Effector CD4-positive, alpha-beta T cell (primary cell): ENCODE measurements at places on chromosomes 12 and 14.

DNA sequence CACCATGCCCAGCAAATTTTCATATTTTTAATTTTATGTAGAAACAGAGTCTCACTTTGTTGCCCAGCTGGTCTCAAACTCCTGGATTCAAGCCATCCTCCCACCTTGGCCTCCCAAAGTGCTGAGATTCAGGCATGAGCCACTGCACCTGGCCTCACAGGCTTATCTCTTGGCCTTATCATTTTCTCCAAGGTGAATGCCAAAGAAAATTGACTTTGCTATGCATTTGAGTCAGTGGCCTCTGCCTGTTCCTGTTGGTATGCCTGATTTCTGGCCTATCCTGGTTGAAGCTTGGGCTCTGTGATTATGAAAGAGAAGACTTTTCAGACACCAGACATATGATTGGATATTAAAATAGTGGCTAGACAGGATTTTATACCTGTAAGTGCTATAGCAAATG lies 34.2 kb downstream of the MANSC1 start:
- no peak for DNase-seq

- no peak for DNase-seq
Observed at GRCh38 chr12:104130760-104131159, 7.2 kb downstream of the NFYB start.

GRCh38 chr14:79855789-79856188 lies 355.5 kb downstream of the DIO2 start:
- no peak for DNase-seq

- no peak for DNase-seq
Observed at GRCh38 chr14:38944691-38945090, 158.3 kb downstream of the SEC23A start.

- DNase-seq: peak; percentile 36
Observed at GRCh38 chr14:64707661-64708060, 3.4 kb downstream of the PLEKHG3 start.

DNA sequence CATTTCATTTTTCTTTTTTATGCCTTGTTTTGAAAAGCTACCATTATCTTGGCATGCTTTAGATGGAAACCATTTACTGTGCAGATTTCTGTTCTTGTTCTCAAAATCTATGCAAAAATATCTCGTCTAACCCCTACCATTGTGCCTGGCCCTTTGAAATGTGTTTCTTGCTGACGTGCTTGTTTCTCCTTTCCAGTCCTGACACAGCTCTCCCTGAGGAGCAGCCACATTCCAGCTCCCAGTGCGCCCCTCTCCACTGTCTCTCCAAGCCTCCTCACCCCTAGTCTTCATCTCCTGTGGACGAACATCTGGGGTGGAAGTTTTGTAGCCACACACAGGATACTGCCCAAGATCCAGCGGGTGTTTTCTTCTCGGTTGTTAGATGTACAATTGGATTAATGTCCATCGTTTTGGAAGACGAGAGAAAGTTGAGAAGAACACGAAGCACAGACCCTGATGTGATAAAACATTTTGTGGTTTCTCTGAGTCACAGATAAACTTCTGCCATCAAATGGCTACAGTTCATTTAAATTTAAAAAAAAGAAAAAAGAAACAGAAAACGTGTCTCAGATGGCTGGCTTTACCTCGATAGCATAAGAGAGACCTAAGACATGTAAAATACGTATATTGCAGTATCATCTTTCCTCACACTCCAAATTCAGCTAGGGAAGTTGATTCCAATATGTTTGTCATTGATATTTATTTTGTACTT lies 21.9 kb upstream of the FGD4 start:
- no peak for DNase-seq

DNA sequence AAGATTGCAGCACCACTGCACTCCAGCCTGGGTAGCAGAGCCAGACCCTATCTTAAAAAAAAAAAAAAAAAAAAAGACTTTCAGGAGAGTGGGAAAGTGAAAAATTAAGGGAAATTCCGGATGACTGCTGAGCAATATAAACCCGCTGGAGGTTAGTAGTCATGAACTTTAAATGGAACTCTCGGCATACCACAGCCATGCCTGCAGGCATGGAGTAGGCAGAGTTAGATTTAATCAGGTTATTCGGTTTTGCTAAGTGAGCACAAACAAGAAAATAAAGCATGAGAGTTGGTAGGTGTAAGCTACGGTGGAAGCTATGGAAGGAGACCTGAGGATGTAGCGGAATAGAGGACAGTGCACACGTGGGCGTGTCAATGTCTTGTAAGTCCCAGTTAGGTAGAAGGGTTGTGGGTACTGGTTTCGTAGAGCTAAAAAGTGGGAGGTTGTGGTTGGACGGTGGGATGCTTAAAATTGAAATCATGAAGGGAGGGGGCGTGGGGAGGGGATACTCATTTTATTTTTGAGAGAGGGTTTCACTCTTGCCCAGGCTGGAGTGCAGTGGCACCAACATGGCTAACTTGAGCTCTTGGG lies 11.8 kb upstream of the TUBA1C start:
- no peak for DNase-seq

GRCh38 chr14:75979071-75979571 lies 2.7 kb downstream of the TGFB3 start:
- no peak for DNase-seq

DNA sequence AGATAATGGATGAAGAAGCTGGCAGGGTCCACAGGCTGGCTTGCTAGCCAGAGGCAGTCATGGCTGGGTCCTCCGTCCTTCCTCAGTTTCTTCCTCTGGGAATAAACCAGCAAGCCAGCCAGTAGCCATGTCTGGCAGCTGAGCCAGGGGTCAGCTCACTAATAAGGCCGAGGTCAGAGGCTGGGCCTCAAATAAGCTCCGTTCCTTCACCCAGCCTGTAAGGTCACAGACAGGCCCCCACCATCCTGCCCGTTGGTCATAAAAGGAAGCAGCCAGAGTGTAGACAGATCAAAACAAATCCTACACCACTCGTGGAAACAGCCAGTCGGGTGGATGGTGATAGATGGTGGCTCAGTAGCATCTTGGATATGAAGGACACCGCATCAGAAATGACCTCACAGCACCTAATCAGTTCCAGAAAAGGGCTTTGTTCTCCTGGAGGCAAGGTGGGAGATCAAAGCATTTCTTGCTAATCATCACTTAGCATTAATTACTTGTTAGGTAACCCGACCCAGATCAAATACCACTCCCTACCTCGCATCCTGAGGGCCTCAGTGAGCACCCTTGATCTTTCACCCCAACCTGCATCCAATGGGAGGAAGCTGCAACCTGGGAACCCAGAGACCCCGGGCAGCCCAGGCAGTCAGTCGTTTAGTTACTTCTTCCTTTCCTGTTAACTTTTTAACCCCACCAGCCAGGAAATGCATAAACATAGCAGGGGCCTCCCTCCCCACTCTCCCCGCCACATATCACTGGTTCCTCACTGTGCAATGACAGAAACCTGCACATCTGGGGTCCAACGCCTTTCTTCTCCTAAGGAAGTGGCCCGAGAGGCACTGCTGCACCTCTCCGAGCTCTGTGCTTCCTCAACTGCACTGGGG lies 90.2 kb downstream of the KDM2B start:
- DNase-seq: no peak

GRCh38 chr12:102061096-102061559 lies 663 bp downstream of the WASHC3 start:
- no peak for DNase-seq

GRCh38 chr12:32692358-32692757 lies 13.3 kb downstream of the DNM1L start:
- DNase-seq: no peak

GRCh38 chr14:57245941-57246340 lies 22.8 kb downstream of the EXOC5 start:
- DNase-seq: no peak

DNA sequence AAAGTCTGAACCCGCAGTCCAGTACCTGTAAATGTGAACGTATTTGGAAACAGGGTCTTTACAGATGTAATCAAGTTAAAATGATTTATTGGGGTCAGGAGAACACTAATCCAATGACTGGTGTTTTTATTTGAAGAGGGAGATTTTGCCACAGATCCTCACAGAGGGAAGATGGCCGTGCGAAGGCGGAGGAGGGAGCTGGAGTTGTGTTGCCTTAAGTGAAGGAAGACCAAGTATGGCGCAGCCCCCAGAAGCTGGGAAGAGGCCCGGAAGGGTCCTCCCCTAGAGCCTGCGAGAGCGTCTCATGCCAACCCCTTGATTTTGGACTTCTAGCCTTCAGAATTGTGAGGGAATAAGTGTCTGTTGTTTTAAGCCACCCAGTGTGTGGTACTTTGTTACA lies 102.8 kb upstream of the NUDT4 start:
- no peak for DNase-seq

GRCh38 chr12:80860206-80860605 lies 77.5 kb downstream of the LIN7A start:
- DNase-seq: no peak

DNA sequence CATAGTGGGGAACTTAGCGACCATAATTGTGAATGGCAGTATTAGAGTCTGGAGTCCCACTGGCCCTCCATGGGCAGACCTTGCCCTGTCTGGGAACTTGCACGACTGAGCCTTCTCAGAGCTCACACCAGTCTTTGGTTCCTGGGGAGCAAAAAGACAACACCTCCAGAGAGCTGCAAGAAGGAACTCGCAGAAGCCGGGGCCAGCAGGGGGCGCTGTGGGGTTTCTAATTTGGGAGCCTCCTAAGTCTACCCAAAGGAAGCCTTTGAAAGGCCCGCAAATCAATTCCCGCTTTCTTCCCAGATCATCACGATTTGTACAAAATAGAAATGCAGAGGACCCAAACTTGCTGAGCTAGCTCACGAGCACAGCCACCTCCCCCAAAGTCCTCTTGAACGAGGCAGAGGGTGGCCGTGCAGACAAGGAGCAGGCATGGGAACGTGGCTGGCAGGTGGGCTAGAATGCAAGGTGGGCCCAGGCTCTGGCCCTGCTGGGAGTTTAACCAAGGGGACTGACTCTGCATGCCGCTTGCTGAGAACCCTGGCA lies 46.3 kb upstream of the FBXO21 start:
- peak; percentile 64 for DNase-seq

DNA sequence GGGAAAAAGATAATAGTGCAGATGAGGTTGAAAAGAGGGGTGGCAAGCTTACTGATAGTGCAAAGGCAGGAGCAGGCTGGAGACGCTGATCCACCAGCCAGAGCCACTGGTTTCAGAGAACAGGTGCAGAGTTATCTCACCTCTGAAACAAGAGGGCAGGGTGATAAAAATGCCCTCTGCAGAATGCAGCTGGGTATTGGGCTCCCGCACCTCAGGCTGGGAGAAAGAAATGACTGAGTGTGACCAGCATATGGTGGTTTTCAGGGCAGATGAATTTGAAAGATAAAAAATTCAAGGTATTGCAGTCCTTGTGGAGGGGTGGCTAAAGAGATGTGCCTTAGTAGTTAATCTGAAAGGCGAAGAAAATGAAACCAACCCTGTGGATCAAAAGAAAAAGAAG lies 2.9 kb upstream of the TMEM30B start:
- no peak for DNase-seq

DNA sequence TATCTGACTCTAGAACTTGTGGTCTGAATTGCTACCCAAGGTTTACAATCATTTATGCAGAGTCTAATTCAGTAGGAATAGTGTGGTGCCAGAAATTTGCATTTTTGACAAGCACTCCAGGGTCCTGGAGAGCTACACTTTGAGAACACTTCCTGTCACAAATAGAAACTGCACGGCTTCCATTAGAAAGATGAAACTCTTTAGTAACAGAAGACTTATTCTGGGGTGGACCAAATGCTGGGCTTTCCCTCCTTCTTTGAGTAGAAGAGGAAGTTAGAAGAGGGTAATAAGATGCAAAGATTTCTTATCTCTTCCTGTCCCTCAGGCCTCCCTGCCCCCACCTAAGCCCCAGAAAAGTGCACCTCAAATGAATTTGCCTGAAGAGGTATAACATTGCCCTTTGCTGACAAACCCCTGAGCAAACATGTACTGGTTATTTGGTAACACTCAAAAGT lies 28.4 kb downstream of the DGLUCY start:
- no peak for DNase-seq

- DNase-seq: no peak
Observed at GRCh38 chr12:130929363-130929762, 24.3 kb upstream of the ADGRD1 start.

GRCh38 chr12:51009056-51009440 lies 17.1 kb downstream of the SLC11A2 start:
- peak; percentile 38 for DNase-seq

- DNase-seq: no peak
Observed at GRCh38 chr12:29241821-29242591, 92.9 kb downstream of the FAR2 start.

- no peak for DNase-seq
Observed at GRCh38 chr12:86826051-86826450, 569.9 kb upstream of the MGAT4C start.

DNA sequence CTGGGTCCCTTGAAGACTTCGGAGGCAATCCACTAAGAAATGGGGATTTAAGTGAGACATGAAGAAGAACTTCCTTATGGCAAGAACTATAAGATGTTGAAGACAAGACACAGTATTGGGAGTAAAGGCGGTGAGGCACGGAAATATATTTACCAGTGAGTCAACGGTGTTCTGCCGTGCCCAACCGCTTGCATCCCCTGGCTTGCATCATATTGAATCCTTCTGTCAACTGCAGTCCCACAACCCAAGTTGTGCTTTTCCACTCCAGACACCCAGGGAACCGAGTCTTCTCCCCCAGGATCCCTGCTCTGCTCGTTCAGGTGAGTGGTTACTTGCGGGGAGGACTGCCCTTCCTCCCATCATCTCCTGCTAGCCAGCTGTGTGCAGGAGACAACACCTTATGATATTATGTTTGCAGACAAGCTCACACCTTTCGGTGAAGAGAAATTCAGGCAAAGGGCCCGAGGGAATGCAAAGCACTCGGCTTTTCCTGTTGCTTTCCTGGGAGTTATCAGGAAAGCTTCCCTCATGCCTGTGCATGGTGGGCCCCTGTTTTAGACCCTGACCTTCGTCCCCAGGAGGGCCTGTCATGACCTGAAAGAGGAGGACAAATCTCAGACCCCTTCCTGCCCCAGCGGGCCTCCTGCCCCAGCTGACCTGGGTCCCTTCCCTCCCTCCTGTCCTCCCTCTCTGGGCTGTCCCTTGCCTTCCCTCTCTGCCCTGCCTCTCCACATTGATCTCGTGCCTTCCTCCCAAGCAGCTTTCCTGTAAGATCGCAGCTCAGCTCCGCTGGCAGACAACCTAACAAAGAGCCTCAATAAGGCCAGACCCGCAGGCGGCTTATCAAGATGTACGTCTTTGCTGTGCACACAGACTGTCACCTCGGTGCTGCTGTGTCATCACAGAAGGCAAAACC lies 4.3 kb upstream of the LRTM2 start:
- no peak for DNase-seq

DNA sequence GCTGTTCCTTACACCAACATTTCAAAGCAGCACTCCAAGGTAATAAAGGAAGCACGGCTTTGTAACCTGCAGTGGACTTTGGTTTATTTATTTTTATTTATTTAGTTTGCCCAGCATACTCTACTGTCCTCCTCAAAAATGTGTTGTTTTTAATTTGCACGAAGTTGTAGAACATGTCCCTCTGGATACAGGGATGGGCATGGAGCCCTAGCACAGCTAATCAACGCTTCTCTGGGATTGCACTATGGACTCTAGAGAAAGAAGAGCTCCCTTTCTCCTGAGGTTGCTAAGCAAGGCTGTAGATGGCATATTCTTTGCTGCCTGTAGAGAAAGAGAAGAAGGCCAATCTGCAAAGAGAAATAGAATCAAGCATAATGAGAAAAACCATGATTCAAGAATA lies 5.9 kb upstream of the ANAPC5 start:
- DNase-seq: no peak

- DNase-seq: no peak
Observed at GRCh38 chr12:117052386-117053049, 46.7 kb downstream of the TESC start.

GRCh38 chr14:38490273-38490672 lies 234.4 kb upstream of the CLEC14A start:
- no peak for DNase-seq

GRCh38 chr14:93811020-93811419 lies 22.7 kb upstream of the PRIMA1 start:
- DNase-seq: no peak

- DNase-seq: no peak
Observed at GRCh38 chr14:28323366-28323765, 443.2 kb upstream of the FOXG1 start.
